Stimulated activated CD8-positive, alpha-beta memory T cell treated with anti-CD3 and anti-CD28 coated beads, Interleukin-4, amount 100 ng/mL, for 4 hours (primary cell): ENCODE measurements at places on chromosomes 4 and X.

DNA sequence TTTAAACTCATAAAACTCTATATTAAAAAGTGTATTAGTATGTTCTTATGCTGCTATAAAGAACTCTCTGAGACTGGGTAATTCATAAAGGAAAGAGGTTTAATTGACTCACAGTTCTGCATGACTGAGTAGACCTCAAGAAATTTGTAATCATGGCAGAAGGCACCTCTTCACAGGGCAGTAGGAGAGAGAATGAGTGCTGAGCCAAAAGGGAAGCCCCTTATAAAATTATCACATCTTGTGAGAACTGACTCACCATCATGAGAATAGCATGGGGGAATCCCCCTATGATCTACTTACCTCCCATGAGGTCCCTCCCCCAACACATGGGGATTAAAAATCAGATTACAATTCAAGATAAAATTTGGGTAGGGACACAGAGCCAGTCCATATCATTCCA lies 463.2 kb downstream of the KLHL13 start:
- DNase-seq: no peak

DNA sequence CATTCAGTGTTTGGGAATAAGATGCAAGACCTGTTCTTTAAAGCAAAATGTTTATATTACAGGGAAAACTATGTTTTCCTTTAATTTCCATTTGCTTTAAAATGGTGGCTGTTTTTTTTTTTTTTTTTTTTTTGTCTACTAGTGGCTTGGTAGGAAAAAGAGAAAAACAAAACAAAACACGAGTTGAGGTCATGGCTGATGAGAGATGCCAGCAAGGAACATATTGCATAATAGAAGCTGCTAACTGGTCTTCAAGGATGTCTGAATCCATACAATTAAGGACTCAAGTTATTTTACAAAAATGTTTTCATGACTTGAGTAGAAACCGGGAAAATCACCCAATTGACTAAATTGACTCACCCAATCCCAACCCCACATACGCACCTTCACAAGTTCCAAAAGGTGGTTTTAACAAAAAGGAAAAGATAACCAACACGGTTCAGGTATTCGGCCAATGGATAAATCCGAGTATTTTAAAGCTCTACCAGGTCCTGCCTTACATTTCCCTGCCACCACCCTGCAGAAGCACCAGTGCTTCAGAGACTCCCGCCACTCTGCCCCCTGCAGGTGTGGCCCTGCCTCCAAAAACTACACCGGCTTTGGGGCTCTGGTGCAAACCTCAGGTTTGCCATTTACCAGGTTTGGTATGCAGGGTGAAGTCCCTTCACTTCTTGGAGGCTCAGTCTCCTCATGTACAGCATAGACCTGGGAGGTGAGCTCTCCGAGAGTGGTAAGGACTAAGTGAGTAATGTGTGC lies 27.1 kb downstream of the PIR start:
- no peak for DNase-seq

GRCh38 chr4:139282065-139282720 lies 2.2 kb upstream of the MGARP start:
- no peak for DNase-seq

GRCh38 chrX:48956728-48957414 lies 536 bp downstream of the OTUD5 start:
- DNase-seq: no peak

- no peak for DNase-seq
Observed at GRCh38 chr4:156190615-156191014, 236.9 kb upstream of the CTSO start.

GRCh38 chr4:80918004-80918403 lies 112.5 kb upstream of the BMP3 start:
- no peak for DNase-seq

DNA sequence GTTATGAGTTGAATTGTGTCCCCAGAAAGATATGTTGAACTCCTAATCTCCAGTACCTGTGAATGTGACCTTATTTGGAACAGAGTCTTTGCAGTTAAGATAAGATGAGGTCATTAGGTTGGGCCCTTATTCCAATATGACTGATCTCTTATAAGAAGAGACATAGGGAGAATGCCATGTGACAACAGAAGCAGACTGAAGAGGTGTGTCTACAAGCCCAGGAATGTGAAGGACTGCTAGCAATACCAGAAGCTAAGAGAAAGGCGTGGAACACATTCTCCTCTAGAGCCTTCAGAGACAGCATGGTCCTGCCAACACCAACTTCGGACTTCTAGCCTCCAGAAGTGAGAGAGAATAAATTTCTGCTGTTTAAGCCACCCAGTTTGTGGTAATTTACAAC lies 22.5 kb upstream of the USP27X start:
- DNase-seq: no peak

GRCh38 chr4:55554453-55555030 lies 7.8 kb upstream of the CLOCK start:
- DNase-seq: no peak

GRCh38 chr4:83019794-83020494 lies 9.3 kb upstream of the LIN54 start:
- no peak for DNase-seq

DNA sequence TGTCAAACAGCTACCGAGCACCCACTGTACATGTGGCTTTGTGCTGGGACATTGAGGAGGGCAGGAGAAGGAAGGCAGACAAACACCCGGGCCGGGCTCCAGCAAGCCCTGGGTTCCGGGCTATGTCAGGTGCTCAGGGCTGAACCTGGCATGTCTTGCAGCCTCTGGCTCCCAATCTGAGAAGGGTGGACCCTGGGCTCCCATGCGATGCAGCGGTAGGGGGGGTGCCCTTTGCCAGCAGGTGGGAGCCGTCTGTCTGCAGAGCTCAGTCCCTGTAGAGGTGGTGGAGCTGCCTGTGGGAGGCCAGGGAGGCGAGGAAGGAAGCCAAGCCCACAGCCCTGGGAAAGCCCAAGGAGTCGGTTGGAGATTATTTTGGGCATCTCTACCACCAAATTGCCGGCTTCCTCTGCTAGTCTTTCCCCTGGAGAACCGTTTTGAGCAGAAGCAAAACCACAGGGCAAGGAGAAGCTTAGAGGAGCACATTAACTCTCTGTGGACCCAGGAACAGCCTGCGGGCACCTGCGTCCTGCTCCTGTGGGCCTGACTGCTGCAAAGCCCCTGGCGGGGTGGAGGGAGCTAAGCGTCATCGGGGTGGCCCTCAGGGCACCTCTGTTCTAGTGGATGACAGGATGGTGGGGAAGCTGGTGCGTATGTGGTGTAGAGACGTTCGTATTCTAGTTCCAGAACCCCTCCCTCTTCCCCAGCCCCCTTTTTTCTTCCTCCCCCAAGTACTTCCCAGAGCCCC lies 10.3 kb downstream of the CPZ start:
- no peak for DNase-seq

GRCh38 chrX:44043496-44043895 lies 70.3 kb upstream of the NDP start:
- DNase-seq: no peak

DNA sequence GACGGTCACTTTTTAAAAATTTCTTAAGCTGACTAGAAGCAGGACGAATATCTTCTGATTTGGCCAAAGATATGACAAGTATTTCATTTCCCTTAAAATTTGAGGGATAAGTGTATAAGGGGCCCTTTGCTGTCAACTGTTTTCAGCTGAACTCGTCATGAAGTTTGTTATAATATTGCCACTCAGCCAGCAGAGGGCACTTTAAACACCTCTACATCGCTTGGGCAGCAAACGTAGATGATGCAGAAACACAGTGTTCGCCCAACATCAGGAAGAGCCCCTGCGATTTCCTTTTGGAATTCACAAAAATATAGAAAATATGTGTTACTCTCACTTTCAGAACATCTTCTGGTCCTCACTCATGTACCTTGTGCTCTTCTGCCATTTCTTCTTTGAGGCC lies 435.7 kb upstream of the FMR1 start:
- no peak for DNase-seq

GRCh38 chrX:53511322-53511721 lies 77.2 kb upstream of the HSD17B10 start:
- DNase-seq: no peak

- DNase-seq: no peak
Observed at GRCh38 chrX:17738737-17739535, 1.6 kb downstream of the SCML1 start.

DNA sequence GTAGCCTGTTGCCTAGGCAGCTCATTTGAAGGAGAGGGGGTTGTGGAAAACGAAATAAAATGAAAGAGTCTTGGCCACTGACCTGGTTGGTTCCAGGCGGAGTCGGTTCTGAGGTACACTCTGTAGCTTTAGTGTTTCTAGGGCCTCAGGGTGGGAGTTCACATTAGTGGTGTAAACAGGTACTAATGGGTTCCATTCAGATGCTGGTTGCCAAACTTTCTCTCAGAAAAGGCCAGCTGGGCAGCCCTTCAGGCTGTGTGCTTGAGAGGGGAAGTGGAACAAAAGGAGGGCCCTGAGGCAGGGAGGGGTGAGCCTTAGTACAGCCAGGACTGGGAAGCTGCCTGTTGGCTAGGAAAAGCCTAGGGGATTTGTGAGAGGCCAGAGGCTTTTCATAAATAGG lies 24.8 kb downstream of the NHSL2 start:
- DNase-seq: no peak
